ENCODE measurements at places on chromosomes 1 and 21.

DNA sequence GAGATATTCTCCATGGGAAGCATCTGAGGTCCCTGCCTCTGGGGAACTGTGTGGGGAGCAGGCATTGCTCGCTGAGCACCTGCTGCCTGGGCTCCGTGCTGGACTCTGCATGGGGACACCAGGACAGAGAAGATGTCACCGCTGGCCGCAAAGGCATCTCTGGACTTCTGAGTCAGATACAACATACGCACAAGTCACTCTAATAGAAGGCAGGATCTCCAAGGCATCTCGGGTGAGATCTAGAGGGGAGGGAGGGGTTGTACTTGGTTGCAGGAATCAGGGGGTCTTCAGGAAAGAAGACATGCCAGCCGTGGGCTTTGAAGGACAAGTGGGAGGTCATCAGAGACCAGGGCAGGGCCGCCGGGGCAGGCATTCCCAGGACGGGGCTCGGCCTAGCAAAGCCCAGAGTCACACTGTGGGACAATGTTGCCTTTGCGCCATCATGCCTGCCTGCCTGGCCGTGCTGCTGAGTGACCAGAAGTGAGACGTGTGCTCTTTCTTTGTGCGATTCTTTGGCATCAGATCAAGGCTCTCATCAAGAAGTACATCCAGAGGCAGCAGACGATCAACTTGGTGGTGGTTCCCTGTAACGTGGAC lies 28.3 kb downstream of the MX2 start:
- no peak for DNase-seq

- DNase-seq, result no peak
Measured at GRCh38 chr1:64139877-64140276, 63.5 kb upstream of the UBE2U start.

- DNase-seq, result no peak
Measured at GRCh38 chr1:208158640-208159554, 85.3 kb downstream of the PLXNA2 start.

- DNase-seq, result no peak
Measured at GRCh38 chr1:218165701-218166114, 119.4 kb upstream of the RRP15 start.

GRCh38 chr1:197632651-197633050 lies 142.6 kb downstream of the DENND1B start:
- DNase-seq, result no peak

GRCh38 chr1:20555025-20555757 lies 2.8 kb downstream of the FAM43B start:
- no peak for DNase-seq

DNA sequence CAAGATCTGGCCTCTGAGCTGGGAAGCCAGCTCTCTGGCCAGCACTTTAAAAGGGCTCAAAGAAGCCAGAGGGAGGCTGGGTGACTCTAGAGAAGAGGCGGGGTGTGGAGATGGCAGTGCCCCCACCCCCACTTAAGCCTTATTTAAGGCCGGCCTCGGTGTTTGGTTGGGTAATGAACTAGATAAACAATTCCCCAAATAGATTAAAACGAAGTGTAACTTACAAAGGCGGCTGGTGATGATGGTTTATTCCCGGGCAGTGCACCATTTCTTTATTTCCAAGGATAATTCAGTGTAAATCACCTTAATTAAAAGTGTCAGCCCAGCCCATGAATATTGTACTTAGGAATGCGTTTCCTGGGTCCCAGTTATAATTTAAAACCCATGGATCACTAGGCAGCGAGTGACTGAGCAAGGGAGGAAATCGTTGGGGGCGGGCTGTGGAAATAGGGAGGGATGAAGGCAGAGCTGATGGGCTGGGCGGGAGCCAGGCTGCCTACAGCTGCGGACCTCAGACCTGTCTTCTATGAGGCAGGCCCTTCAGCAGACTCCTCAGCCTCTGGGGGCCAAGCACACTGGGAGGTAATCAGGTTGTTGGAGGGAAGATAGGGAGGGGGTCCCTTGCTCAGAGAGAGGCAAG lies 54.9 kb downstream of the TMEM53 start:
- no peak for DNase-seq

DNA sequence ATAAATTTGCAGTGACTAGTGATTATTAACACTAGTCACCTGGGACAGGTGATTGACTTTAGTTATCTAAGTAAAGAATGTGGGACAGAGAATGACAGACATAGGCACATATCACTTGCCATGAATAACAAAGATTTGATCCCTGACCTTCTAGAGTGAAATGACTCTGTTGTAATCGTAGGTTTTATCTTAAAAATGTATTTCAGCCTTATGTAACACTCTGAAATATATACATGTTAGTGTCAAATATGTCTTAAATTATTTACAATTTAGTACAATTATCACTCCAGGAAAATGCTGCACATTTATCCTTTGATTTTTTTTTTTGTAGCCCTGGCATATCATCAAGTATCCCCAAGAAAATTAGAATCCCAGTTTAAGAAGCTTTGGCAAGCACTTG lies 186.4 kb upstream of the PTGFR start:
- DNase-seq, result no peak

DNA sequence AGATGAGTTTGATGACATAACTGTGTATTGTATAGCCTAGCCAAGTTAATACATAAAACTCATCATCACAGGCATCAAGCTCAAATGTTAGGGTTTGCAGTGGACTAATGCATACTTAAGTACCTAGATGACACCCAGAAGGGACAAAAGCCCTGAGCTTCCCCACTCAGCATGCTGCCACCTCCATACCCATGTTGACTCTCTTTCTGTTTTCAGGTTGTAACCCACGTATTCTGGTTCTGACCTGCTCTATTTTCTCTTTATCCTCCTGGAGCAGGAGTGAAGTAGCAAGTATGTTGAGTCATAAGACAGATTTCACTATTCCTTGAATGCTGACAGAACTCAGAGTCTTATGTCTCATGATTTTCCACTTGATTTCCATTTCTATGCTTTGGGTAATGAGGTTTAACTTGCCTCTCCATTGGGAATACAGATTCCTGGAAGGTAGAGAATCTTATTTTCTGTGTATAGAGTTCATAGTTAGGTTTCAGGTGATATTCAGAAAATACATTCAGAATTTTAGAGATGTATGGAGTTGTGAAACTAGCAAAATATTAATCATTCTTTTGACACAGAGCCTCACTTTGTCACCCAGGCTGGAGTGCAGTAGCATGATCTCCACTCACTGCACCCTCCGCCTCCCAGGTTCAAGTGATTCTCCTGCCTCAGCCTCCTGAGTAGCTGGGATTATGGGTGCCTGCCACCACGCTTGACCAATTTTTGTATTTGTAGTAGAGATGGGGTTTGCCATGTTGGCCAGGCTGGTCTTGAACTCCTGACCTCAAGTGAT lies 122.5 kb upstream of the KCNJ15 start:
- DNase-seq, result no peak

DNA sequence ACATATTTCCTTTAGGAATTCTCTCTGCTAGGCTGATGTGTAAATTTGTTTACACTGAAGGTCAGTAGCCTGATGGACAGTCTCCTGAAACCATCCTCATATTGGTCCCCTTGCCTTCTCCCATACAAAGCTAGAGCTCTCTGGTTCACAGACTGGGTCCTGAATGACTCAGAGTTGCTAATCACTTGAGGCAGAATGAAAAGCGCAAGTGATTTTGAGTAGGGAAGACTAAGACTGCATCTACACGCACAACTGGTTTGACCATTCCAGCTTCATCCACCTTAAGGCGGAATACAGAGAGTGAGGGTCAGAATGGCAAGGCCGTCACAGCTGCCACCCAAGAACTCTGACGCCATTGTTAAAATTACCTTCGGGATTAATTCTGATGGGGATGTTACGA lies 70.2 kb upstream of the KIF26B start:
- DNase-seq, result no peak

DNA sequence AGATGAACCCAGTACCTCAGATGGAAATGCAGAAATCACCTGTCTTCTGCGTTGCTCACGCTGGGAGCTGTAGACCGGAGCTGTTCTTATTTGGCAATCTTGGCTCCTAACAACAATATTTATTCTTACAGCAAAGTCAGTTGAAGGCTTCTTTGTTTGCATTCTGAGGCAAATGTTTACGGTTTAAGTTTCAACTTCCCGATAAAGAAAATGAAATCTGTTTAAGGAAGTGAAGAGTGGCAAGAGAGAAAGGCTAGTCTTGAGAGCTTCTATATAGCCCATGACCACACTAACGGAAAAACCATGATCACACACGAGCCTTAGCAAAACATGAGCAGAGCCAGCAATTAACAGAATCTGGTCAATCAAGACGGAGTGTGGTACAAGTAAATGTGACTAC lies 122.6 kb upstream of the ZNHIT6 start:
- no peak for DNase-seq

- no peak for DNase-seq
Measured at GRCh38 chr1:176522310-176522845, 59.4 kb downstream of the PAPPA2 start.

GRCh38 chr1:37599940-37600339 lies 4.2 kb upstream of the GNL2 start:
- no peak for DNase-seq

GRCh38 chr1:148362626-148363438 lies 120.3 kb downstream of the PPIAL4G start:
- DNase-seq, result no peak

- DNase-seq, result no peak
Measured at GRCh38 chr1:222829868-222830267, 15.0 kb downstream of the DISP1 start.

GRCh38 chr1:199909137-199909536 lies 118.4 kb upstream of the NR5A2 start:
- DNase-seq, result no peak

GRCh38 chr1:58583496-58583895 lies 6.4 kb upstream of the TACSTD2 start:
- no peak for DNase-seq

- DNase-seq, result no peak
Measured at GRCh38 chr1:175459591-175460238, 267.1 kb upstream of the KIAA0040 start.

DNA sequence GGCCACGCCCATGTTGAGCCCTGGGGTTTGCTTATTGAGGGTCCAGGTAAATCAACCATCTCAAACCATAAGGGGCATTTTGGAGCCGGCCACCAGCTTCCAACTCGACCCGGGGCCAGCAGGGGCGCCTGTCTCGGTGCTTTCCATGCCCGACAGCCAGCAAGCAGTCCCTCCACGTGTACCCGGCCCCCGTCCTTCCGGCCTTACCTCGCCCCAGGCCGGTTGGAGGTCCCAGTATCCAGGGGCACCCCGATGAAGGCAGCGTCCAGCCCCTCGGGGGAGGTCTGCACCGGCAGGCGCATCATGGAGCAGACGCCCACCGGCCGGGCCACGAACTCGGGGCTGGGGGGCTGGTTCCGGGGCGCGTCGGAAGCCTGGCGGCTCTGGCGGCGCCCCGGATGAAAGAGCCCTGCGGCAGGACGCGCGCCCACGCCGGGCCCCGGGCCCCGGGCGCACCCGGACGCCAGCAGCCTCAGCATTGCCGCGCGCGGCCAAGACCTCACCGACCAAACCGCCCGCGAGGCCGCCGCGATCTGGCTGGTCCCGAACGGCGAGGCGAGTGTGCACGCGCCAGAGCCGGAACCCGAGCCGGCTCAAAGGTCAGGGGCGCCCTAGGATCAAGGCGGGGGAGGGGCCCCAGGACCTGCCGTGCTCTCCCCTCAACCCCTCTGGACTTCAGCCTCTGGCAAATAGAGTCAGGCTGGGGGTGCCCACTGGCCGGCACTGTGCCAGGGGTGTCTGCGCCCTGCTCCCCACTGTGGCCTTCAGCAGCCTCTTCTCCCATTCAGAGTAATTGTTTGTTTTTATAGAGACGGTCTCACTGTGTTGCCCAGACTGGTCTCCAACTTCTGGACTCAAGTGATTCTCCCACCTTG lies at the start of gene AGMAT:
AGMAT (minus strand) TSS at position 563 of the 875 bp plus-strand sequence; CDS start at position 479, 84 bp downstream.
- DNase-seq, result peak; percentile 2

DNA sequence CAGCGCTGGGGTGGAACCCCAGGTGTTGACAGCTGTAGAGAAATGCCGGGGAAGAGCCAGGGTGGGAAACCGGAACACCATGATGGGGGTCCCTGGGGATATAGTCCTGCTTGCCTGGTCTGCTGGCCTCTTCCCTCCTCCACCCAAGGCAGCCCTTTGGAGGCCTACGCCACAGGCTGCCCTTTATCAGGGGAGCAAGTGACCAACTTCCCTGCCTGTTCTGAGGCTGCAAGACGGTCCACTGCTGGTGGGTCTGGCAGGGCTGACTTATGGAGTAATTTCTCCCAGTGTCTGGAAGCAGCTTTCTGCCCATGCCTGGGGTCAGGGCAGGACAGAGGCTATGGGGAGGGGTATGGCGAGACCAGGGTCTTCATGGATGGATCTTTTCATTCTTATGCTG lies 50.8 kb upstream of the EDN2 start:
- no peak for DNase-seq

DNA sequence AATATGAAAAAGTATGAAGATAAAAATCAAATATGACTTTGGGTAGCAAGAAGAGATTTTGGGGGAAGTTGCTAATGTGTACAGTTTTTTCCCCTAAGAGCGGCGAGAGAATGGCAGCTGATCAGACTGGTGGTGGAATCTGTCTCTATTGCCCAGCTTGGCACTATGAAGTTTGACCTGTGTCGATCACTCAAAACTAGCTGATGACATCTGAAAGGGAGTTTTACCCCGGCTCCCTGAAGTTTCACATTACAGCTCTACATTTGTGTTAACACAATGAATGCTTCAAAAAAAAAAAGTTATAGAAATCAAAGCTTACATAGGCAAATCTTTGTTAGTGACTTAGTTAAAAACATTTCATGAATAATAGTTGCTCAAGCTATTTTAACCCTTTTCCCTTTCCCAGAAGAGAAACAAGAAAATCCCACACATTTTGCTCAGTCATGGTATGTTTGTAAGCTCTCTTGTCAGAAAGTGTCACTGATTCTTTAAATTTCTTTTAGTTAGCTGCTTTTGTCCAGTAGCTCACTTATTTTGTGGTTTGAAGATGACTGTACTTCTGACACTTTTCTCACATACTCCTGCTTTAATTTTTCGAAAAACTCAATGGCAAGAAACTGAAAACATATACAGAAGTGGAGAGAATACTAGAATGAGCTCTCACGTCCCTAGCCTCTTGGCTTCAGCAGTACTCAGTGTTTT lies 41.3 kb downstream of the DYRK1A start:
- DNase-seq, result no peak

DNA sequence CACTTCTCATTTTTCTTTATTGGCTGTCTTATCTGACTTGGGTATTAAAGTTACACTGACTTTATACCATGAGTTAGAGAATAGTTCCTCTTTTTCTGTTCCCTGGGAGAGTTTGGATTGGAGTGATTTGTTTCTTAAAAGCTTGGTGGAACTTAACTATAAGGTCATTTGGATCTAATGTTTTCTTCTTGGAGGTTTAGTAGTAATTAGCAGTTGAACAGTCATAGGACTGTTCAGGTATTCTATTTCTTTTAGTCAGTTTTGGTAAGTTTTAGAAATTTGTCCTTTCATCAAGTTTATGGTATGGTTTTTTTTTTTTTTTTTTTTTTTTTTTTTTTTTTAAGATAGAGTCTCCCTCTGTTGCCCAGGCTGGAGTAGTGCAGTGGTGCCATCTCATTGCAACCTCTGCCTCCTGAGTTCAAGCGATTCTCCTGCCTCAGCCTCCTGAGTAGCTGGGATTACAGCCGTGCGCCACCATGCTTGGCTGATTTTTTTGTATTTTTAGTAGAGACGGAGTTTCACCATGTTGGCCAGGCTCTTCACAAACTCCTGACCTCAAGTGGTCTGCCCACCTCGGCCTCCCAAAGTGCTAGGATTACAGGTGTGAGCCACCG lies 6.3 kb downstream of the TTC3 start:
- no peak for DNase-seq

Measured in activated CD4-positive, CD25-positive, alpha-beta regulatory T cell treated with anti-CD3 and anti-CD28 coated beads, Interleukin-2, amount 50 U/mL, for 16 hours (primary cell).